Glomerular endothelial cell (primary cell): ENCODE measurements at places on chromosomes 12 and 14. TPM values are rescaled to one million over a fixed set of nuclear protein-coding genes. Genes with fewer than 3 reads are reported as not detected.

GRCh38 chr14:104145826-104146601, 7.6 kb downstream of the KIF26A start:
- no peak for DNase-seq

DNA sequence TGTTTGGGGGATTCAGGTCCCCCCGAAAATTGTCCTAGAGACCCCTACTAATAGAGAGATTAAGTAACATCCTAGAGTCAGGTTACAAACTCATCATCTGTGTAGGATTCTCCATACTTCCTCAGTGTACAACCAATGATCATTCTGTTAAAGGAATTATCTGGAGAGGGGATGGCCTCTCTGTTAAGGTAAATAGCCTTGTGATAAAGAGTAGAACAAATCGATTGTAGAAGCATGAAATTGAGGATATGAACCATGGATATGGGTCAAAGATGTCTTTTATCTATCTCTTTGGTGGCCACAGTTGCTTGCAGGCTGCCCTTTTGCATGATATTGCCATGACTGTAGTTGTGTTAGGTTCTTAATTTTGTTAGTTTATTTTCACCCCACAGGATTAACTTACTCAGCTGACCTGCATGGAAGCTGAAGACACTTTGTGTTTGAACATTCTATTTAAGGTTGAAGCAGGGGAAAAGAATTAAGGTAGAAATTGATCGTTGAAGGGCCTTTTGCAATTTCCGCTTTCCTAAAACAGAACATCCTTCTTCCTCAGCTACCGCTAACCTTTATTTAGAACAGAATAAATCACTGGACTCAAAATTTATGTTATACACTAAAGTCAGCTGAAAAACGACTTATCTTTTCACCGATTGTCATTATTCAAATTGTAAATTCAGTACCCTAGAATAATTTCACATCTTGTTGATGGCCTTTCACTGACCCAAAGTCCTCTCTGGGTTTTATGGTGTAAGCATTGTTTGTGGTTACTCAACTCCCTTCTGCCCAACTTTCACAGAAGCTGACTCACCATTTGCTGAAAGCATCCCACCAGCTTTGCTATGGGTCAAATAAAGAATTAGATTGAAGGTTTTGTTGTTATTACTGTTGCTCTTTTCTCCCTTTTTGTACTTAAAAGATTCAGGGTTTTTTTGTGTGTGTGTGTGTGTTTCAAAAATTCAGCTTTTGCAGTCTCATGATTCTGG, 52.3 kb downstream of the IRAK3 start:
- no peak for DNase-seq

DNA sequence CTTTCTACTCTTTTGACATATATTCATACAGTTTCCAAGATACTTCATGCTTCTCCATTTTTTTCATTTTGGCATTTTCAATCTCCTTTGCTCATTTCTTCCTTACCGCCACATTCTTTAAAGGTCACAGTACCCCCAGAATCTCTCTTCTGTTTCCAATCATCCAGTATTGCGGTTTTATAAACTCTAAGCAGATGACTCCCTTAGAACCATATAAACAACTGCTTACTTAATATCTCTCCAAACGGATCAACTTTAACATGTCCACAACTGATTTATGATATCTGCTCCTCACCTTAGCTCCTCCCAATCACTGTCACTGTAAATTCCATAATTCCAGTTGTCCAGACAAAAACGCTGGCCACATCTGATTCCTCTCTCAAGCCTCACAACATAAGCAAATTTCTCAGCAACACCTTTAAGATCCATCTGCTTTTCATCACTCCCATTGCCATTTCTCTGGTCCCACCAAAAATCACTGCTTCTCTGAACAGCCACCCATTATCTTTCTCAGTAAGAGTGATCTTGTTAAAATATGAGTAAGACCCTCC, 49.6 kb downstream of the HNRNPC start:
- DNase-seq, result no peak

- DNase-seq, result no peak
These were observed 1302.8 kb upstream of the SEL1L start for GRCh38 chr14:82836256-82836950.

- no peak for DNase-seq
These were observed 19.6 kb downstream of the IFNG start for GRCh38 chr12:68139941-68140340.

DNA sequence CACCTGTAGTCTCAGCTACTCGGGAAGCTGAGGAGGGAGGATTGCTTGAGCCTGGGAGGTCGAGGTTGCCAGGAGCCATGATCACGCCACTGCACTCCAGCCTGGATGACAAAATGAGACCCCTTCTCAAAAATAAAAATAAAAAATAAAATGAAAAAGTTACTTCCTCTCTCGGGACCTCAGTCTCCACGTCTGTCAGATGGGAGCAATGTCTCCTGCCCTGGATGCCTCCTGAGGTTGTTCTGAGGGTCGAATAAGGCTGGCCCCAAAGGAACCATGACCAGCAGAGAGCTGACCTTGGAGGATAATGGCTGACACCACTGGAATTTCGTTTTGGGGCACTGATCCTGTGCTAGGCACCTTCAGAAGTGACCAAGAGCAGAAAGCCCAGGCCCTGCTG, 13.6 kb upstream of the RCOR1 start:
- DNase-seq, result no peak

DNA sequence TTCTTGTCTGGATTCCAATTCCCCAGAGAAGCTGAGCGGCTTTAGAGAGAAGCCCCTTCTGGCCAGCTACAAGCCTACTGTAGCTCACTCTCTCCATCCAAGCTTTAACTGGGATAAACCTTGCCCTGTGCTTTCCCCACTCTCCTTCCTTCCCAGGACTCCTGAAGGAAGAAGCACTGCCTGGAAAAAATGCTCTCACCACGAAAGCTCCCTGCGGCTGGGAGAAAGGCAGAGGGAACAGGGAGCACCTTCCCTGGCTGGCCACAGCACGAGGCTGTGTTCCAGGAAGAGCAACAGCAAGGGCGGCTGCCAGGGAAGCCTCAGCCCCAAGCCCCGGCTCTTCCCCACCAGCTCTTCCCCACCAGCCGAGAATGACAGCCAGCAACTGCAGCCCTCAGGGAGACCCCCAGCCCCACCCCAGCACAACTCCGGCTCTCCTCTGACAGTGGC, 40.8 kb upstream of the PNMA1 start:
- no peak for DNase-seq

GRCh38 chr14:33569821-33570687, 380.8 kb downstream of the EGLN3 start:
- DNase-seq, result no peak

DNA sequence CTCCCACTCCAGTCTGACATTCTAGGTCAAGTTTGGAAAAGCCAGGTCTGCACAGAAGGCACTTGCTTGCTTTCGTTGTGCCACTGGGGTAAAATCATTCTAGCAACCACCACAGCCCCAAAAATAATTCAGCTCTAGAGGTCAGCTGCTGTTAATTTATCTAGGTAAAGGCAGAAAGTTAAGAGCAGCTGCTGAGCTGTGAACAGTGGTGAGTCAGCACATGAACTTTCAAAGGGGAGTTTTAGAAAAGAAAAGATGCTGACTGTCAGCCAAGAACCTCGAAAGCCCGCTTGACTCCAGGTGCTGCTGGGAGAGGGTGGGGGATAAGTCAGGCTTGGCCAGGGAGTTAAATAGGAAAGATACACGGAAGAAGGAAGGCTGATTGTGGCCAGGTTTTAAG, 12.7 kb downstream of the CCDC197 start:
- no peak for DNase-seq

GRCh38 chr14:94058674-94059138, 22.3 kb downstream of the DDX24 start:
- no peak for DNase-seq

MRPL52 gene
- total RNA-seq, result 97.6 and 305 TPM in 2 replicates

DNA sequence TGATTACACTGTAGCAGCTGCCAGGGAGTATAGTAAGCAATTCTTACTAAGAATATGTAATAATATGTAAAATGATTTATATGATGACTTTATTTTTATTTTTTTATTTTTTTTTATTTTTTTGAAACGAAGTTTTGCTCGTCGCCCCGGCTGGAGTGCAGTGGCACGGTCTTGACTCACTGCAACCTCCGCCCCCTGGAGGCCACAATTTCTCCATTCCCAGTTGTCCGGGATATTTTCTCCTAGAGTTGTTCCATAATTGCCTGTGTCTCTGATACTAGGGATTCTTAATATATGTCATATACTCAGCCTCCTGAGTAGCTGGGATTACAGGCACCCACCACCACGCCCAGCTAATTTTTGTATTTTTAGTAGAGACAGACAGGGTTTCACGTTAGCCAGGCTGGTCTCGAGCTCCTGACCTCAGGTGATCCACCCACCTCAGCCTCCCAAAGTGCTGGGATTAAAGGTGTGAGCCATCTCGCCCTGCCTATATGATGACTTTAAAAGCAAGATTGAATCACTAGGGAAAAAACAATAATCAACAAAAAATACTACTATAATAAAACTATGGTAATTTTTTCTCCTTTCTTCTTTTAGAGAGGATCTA, 12.2 kb upstream of the ITPR2 start:
- no peak for DNase-seq

DNA sequence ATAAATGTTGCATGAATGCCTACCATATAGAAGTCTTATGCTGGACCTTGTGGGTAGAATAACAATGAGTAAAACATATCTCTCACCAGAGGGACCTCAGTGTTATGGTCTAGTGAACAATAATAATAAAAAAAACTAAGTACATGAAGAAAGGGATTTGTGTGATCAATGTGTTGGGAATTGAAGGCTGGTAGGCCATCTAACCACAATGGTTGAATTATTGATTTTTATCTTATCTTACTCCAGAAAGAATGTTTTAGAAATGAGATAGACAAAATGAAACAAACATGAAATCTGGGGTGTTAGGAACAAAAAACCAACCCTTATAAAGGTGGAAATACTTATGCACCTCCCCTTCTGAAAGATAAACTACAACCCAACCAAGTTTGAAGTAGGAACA, 243.9 kb upstream of the LRIG3 start:
- DNase-seq, result no peak

PIP4P1 gene
- total RNA-seq, result 14.8 and 20.9 TPM in 2 replicates

B4GALNT1 gene
- 1.1 and 2.9 TPM in 2 replicates for total RNA-seq

DNA sequence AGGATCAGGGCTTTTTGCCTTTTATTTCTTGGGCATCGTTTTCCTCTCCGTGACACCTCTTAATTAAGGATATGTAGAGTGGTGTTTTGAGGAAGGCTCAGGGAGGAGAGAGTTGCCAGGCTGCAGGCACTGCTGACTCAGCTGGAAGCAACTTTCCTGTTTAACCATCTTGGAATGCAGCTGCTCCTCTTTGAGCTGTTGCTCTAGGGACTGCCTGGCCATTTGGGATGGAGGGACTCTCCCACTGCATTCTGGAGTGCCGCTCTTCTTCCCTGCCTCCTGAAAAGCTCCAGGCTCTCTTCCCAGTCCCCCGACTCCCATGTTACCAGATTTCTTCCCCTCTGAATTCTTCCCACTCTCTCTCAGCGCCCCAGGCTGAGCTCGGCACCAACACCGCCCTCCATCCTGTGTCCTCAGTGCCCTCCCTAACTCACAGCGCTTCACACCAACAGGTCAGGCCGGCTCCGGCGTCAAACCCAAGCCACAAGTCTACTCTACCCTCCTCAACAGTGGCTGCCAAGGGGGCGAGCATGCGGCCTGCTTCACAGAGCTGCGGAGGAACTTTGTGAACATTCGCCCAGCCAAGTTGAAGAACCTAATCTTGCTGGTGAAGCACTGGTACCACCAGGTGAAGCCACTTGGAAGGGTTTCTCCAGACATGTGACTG, 5.9 kb downstream of the OAS3 start:
- DNase-seq, result no peak

STXBP6 gene
- 0.06 and 1.3 TPM in 2 replicates for total RNA-seq

DNA sequence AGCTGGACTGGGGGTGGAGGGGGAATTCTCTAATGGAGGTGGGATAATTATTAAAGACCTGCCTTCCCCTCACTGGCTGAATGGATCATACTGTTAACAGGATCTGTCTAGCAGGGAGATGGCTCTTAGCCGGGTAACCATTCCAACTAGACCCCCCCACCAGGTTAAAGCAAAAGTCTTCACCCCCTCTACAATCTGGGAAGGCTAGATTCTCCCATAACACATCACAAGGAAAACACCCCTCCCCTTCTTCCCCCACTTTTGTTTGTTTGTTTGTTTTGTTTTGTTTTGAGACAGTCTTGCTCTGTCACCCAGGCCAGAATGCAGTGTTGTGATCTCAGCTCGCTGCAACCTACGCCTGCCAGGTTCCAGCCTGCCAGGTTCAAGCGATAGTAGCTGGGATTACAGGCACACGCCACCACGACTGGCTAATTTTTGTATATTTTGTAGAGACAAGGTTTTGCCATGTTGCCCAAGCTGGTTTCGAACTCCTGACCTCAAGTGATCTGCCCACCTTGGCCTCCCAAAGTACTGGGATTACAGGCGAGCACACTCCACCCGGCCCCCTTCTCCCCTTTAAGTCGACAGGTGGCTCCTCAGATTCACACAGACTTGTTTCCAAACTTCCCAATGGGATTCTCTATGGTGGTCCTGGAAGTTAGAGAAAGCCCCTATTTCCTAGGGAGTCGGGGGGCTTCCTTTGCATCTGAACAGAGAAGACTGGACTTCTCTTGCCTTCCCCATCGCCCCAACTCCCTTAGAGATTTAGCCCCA, 3.5 kb upstream of the BAZ2A start:
- DNase-seq, result no peak

DNA sequence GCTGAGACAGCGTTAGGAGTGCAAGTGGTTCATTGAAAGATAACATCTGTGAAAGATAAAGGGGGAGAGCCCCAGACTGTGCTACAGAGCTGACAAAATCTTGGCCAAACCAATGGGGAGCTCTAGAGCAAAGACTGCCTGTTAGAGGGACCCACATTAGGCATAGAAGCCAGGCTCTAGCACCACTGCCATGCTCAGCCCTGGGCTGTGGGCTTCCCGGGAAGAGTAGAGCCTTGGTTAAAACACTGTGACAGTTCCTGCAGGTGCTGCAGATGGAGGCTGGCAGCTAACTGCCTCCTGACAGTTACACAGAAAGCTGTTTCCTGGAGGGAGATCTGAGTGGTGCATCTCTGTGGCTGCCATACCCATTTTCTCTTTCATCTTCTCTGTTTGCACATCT, 23.0 kb downstream of the TSHR start:
- DNase-seq, result no peak

DNA sequence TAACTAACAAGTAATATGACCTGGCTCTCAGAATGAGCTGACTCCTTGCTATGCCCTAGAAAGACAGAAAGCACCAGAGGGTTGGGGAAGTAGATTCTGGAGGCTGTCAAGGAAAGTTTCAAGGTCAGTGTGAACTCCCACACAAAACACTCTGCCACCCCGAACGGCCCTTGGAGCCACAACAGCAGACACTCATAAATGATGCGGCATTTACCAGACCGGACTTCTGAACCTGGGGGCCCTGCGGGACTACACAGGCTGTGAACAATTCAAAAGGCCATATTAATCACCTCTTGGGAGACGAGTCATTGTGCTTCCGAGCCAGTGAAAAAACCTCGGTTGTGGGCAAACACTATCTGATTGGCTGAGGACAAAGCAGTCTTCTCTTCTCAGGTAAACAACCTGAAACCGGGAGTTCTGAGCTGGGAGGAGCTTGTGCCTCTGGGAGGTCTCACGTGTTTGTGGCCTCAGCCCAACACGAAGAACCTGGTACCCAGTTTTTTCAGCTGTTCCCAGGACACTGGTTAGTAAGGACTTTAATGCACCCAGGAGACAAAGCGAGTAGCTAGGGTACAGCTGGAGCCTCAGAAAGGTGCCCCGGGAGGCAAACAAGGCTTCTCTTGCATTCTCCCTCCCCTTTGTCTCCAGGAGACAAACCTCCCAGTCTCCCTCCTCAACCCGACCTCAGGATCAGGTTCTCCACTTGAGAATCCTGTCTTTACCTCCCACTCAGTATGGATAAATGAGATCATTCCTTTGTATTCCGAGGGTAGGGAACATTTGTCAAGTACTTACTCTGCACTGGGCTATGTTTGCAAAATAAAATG, 35.3 kb downstream of the VWF start:
- DNase-seq, result no peak

MIP gene
- 0.15 TPM in 1 of 2 replicates, not detected in the other for total RNA-seq

- DNase-seq, result no peak
These were observed 16.3 kb upstream of the SINHCAF start for GRCh38 chr12:31342286-31342685.

CEP290 gene
- total RNA-seq, result 15.8 and 19.0 TPM in 2 replicates
